GM10248 (cell line): ENCODE measurements at places on chromosomes 6 and 20.

GRCh38 chr6:138275976-138276375 is 57.7 kb upstream of the PBOV1 start:
- no peak for DNase-seq

- peak; percentile 76 for DNase-seq
Measured at GRCh38 chr20:36541227-36541767, at the start of gene MYL9. Gene MYL9 (plus strand): TSS chr20:36541519. CDS start chr20:36544885, 3,366 bp downstream.

DNA sequence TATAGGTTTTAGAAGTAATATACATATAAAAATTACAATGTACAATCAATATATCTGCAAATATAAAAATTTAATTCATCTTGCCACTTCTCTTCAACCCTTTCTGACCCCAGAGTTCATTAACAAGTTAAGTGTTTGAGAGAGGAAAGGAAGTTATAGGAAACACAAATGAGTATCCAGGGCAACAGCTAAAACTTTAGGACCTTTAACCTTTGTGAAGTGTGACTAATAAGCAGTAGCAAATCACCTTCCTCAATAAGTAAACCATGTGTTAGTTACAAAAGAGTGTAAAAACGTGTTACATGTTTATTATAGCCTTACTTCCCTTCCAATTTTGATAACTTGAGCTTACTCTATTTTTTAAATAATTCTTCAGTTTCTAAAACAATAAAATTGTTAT is 73.4 kb upstream of the SIM1 start:
- DNase-seq: no peak

- DNase-seq: no peak
Measured at GRCh38 chr6:5443491-5443890, 182.2 kb downstream of the FARS2 start.

- no peak for DNase-seq
Measured at GRCh38 chr6:158445426-158446085, 114.3 kb upstream of the TMEM181 start.

GRCh38 chr20:51985013-51985415 is 182.7 kb upstream of the SALL4 start:
- DNase-seq: no peak

- no peak for DNase-seq
Measured at GRCh38 chr6:168447700-168448099, 6.7 kb downstream of the SMOC2 start.

DNA sequence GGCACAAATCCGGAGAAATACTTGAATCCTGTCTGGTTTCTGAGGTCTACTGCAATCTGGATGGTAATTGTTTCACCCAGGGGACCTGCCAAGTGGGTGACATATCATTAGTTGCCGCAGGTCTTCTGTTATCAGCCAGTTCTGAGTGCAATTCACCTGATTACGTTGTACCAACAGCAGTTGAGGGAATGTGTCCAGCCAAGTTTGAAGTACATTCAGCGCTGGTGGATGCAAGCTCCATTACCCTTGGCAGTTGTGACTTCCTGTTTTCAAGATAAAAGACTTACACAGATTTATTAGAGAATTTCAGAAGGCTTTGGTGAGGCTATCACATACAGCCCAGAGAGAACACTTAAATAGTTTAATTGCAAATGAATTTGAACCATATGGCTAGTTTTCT is 42.8 kb downstream of the FNDC1 start:
- no peak for DNase-seq

DNA sequence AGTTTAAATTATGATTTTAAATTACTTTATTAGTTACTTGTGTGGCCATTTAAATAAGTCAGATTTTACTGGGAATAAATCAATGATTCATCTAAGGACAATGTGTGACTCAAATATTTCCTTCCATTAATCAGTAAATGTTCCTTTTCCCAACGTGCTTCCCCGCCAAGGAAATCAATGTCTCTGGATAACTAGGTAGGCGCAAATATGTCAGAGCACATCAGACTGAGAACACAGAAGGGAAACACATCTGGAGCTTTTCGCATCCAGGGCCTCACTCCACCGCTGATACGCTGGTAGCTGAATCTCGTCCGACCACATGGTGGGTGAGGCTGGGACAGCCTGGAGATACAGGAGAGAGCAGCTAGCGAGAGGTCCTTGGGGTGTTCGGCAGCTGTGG is 56.4 kb upstream of the RPS6KA2 start:
- no peak for DNase-seq

DNA sequence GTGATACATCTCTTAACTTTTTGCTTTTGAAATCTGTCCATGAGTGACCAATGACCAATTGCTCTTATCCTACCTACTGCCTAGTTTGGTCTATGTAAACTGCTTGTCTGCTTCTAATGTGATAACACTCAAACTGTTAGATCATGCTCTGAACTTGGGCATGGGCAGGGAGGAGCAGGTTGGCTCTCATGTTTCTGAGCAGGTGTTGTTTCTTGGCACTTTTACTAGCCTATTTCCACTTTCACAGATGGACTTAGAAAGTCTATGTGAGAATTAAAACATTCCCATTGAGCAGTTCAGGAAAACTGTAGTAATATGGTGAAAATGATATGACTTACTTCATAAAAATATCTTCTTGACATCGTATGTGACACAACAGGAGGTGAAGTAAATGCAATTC is 538.4 kb downstream of the HACE1 start:
- DNase-seq: no peak

DNA sequence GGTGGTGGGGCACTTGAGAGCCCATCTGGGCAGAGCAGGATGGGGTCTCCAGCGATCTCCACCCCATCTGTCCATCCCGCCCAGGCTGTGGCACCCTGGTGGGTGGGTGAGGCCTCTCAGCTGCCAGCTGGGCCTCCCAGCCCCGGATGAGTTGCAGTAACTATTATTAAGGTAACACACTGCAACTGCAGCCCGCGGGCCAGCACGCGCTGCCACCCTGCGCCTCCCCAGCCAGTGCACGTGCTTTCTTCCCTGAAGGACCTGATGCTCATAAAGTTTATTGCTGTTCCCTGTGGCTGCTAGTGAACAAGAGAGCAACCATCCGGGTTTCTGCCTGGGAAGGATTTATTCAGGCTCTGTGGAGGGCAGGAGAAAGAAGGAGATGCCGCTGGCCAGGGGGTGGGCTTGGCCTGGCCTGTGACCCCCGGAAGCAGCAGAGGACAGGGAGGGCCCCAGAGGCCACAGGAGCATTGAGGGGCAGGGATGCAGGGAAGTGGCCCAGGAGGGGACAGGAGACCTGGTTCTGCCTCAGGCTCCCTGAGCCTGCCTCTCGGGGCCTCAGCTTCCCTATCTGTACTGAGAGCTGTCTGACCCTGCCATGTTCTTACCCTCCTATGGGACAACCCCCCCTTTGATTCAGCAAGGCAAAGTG is 1.7 kb downstream of the IP6K3 start:
- no peak for DNase-seq

- DNase-seq: no peak
Measured at GRCh38 chr6:111591370-111591900, 14.2 kb downstream of the TRAF3IP2 start.

GRCh38 chr20:36541768-36542488 is 609 bp downstream of the MYL9 start:
- no peak for DNase-seq

DNA sequence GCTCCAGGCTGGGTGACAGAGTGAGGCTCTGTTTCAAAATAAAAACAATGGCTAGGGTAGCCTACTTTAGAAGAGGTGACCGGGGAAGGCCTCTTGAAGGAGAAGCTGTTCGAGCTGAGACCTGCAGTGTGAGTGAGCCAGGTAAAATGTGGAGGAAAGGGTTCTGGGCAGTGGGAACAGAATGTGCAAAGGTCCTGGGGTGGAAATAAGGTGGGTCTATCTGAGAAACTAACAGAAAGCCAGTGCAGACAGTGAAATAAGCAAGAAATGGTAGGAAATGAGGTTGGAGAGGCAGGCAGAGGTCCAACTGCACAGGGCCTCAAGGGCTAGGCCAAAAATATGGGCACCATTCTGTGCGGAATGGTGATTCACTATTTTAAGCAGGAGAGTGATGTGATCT is 53.4 kb downstream of the BPIFB1 start:
- no peak for DNase-seq

- no peak for DNase-seq
Measured at GRCh38 chr20:49961413-49961812, 21.4 kb upstream of the SNAI1 start.

DNA sequence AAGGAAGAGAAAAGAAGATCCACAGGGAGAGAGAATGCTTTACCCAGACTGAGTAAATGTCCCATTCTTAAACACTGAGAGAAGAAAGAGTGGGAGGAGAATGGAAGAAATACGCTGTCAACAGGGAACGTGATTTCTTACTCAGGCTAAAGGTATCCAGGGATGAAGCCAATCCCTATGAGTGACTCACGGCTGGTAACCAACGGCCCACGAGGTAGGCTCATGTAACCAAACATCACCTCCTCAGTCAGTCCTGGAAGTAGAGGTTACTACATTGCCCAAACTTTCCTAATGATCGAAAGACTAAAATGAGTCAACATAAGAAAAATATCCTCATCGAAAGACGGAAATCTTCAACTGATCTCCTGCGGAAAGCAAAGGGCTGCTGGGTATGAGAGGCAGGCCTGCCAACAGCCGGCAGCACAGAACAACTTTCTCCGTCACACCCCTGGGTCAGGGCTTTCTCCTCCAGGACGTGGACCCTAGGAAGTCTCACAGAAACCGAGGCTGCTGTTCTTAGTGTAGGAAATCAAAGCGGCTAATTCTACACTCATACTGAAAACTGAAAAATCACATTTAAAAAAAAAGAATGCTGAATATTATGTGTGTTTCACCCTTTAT is 292.6 kb downstream of the GMDS start:
- no peak for DNase-seq

DNA sequence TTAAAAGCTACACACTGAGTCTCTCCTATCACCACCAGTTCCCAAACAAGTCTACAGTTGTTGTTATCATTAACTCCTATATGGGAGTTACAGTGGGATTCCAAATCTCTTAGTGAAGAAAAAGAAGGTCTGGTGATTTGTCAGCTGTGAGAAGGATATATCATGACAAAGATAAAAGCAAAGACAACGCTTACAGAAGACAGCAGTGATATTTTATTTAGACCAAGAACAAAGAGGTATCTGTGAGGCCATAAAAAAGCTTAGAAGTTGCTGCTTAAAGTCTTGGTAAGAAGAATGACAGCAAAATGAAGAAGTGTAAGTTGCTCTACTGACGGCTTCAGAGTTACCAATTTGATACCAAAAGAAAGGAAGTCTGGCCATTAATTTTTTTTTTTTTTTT is 47.2 kb downstream of the CHD6 start:
- no peak for DNase-seq

GRCh38 chr20:24795436-24795835 is 153.6 kb upstream of the CST7 start:
- DNase-seq: no peak

DNA sequence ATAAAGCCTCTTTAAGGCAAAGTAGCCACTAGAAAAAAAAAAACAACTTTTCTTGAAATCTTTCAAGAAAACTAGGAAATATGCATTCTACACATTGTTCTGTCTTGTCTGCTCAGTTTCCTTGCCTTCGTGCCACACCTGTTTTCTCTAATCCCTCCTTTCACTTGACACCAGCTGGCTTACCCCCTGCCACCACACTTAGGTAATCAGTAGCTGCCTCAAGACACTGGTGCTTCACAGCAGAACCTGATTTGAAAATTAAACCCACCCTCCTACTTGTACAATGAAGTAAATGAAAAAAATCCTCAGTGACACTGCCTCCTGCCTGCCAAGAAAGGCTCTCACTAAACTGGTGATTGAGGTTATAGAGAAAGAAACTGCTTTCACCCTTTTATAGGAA is 45.8 kb upstream of the SCML4 start:
- DNase-seq: no peak

DNA sequence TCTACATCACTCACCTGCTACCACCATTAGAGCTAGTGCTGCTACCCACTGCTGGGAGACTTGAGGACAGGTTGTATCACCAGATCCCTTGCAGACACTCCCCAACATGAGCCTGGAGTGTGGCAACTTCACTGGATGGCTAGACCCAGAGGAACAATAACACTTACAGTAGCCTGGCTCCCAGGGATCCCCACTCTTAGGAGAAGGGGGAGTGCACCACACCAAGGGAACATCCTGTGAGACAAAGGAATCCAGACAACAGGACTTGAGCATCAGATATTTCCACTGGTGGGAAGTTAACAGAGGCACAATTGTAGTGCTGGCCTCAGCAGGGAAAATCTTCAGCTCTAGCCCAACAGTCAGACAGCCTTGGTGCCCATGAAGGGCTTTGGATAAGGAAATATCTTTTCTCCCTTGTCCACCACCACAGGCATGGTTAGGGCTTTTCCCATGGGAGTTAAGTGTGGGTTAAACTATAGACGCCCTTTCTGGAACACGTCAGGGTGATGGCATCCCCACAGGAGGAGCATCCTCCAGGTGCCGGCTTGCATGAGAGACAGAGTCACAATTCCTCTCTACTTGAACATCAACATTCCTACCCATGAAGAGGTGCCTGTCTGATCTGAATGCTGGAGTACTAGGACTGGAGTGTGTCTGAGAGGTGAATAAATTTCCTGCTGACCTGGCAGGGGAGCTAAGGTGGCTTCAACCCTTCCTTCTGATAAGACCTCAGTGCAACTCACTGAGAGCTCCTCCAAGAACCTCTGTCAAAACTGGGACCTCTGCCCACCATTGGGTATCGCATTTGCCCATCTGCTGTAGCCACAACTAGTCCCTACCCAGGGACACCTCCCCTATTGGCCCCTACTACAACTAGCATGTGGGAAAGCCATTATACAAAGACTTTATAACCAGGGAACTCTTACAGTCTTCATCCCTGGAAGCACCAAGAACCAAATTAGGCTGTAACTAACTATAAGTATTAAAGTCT is 55.4 kb upstream of the SIRPG start:
- no peak for DNase-seq

DNA sequence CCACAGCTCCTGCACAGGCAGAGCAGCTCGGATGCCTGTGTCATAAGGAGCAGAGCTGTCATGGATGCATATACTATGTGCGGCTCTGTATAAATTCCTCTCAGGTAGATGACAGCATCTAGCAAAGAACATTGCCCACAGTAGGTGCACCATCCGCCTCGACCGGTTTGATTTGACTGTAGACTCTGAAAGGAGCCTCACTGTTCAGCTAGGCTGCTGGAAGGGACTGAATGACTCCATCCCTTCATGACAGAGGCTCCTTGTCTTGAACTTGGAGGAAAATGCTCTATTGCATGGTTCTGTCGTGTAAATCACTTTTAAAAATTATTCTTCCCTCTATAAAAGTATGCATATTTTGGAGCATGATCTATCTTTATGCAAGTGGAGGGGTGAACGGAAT is 128.8 kb upstream of the QKI start:
- no peak for DNase-seq

DNA sequence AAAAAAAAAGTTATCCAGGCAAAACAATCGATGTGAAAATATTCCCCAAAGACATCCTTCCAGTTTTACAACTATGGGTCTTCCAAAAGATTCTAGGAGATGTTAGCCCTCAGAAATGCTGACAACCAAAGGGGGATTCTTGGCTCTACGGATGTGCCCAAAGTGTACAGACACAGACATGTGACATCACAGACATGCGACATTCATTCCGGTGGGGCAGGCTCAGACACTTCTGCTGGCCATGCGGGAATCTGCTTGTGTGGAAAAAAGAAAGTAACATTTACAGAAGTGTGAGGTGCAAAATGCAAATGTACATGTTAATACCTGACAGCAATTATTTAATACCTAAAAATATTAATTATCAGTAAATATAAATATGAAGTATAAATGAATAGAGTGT is 268.6 kb downstream of the FOXC1 start:
- no peak for DNase-seq
